MCF 10A (cell line): ENCODE measurements at places on chromosomes 1 and 21.

- H3K4me1 ChIP-seq, result no peaks in the 10 kb centered on the region
- H3K27me3 ChIP-seq, result peaks cover 60% of the 10 kb centered on the region
- H3K4me3 ChIP-seq, result no peak overlapping the region
- DNase-seq, result no peak
- no peak overlapping the region for H3K27ac ChIP-seq
- no peaks in the 10 kb centered on the region for H3K36me3 ChIP-seq
These were observed 10.4 kb downstream of the PGLYRP3 start for GRCh38 chr1:153302308-153302707.

GRCh38 chr1:91605566-91605965 is 104.9 kb downstream of the CDC7 start:
- H3K4me3 ChIP-seq, result no peak overlapping the region
- no peaks in the 10 kb centered on the region for H3K27me3 ChIP-seq
- H3K36me3 ChIP-seq, result no peaks in the 10 kb centered on the region
- no peak for DNase-seq
- H3K4me1 ChIP-seq, result peaks cover 25% of the 10 kb centered on the region

DNA sequence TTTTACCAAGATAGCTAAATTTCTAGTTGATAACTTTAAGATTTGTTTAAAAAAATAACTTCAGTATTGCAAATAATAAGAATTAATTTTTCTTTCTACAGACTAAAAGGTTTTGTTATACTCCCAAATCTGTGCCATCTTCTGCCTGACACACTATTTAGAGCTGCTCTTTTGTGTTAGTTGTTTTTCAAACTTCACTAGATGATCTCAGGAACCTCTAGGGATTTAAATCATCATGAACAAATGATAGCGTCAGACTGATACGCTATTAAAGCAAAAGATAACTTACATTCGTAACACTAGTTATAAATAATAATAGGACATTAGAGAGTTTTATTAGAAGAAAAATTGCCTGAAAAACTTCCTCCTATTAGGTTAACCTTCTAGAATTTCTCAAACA is 243.1 kb upstream of the CXADR start:
- no peak overlapping the region for H3K4me3 ChIP-seq
- H3K36me3 ChIP-seq, result peaks cover 5% of the 10 kb centered on the region

- no peaks in the 10 kb centered on the region for H3K4me1 ChIP-seq
- DNase-seq, result no peak
- H3K27me3 ChIP-seq, result peaks cover 11% of the 10 kb centered on the region
- H3K4me3 ChIP-seq, result no peak overlapping the region
- no peaks in the 10 kb centered on the region for H3K36me3 ChIP-seq
These were observed 185.9 kb downstream of the AK5 start for GRCh38 chr1:77467741-77468140.

- peak overlapping the region; percentile 30 for H3K4me3 ChIP-seq
- DNase-seq, result no peak
- peaks cover 51% of the 10 kb centered on the region for H3K36me3 ChIP-seq
These were observed 102.9 kb downstream of the PTPN14 start for GRCh38 chr1:214448536-214448935.

GRCh38 chr1:11422686-11423085 is 56.3 kb upstream of the DISP3 start:
- no peak for DNase-seq
- H3K27ac ChIP-seq, result no peak overlapping the region
- peaks cover 77% of the 10 kb centered on the region for H3K27me3 ChIP-seq
- H3K36me3 ChIP-seq, result no peaks in the 10 kb centered on the region
- no peaks in the 10 kb centered on the region for H3K4me1 ChIP-seq
- no peak overlapping the region for H3K4me3 ChIP-seq

DNA sequence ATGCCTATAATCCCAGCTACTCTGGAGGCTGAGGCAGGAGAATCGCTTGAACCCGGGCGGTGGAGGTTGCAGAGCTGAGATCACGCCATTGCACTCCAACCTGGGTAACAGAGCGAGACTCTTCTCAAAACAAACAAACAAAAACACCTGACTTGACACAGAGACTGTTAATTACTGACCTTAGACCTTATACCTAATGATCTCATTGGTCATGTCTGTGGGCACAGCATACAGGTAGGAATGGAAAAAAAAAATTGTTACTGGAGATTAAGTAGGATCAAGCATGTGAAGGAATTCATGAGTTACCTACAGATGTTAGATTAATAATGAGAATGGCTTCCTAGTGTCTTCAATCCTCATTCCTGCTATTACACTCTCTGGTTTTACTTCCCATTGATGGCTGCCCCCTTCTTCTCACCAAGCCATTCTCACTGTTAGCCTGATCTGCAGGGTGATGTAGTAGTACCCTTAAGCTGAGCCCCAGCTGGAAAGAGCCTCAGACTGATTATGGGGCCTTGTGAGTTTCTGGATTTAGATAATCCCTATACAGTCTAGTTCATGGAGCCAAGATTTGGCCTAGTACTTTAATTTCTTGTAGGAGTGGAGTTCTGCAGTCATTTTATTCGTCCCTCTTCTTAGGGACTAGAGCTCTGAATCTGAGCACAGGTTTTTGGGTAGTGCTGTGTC is 8.8 kb downstream of the TBCE start:
- no peak for DNase-seq
- H3K27me3 ChIP-seq, result no peaks in the 10 kb centered on the region
- H3K4me1 ChIP-seq, result no peaks in the 10 kb centered on the region
- no peak overlapping the region for H3K4me3 ChIP-seq

GRCh38 chr21:42724226-42724920 is 71.0 kb downstream of the PDE9A start:
- no peak overlapping the region for H3K4me3 ChIP-seq
- no peaks in the 10 kb centered on the region for H3K27me3 ChIP-seq
- DNase-seq, result peak; percentile 80
- no peak overlapping the region for H3K27ac ChIP-seq
- H3K4me1 ChIP-seq, result peaks cover 8% of the 10 kb centered on the region

GRCh38 chr1:14697353-14697752 is 98.9 kb downstream of the KAZN start:
- DNase-seq, result no peak
- H3K27ac ChIP-seq, result no peak overlapping the region
- peaks cover 72% of the 10 kb centered on the region for H3K27me3 ChIP-seq
